ENCODE measurements at places on chromosomes 3 and 15. TPM values are rescaled to one million over a fixed set of nuclear protein-coding genes. Genes with fewer than 3 reads are reported as not detected.

DNA sequence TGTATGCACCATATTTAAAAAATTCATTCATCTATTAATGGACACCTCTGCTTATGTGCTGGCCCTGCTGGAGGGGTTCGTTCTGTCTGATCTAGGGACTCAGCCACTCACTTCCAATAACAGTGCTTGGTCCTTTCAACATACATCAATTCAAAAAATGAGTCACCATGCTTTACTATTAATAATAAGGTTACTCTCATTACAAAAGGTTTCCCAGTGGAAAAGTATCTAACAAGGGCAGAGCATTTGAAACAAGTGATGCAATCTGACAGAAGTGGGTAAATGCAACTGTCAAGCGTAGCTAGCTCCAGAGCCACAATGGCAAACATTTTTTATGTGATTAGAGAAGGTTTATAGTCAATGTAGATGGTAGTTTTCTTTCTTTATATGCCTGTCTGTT lies 67.9 kb upstream of the TNIK start:
- H3K4me1 ChIP-seq: no peaks in the 10 kb centered on the region
- no peak overlapping the region for H3K4me3 ChIP-seq
- H3K27me3 ChIP-seq: no peaks in the 10 kb centered on the region
- no peak overlapping the region for H3K27ac ChIP-seq
- H3K36me3 ChIP-seq: no peaks in the 10 kb centered on the region

ZBTB20 gene
- 4.7 TPM for total RNA-seq

- no peaks in the 10 kb centered on the region for H3K27me3 ChIP-seq
- no peak for DNase-seq
- H3K4me3 ChIP-seq: no peak overlapping the region
- H3K36me3 ChIP-seq: peaks cover 5% of the 10 kb centered on the region
Observed at GRCh38 chr3:11498646-11499045, 145.1 kb downstream of the VGLL4 start.

HACD2 gene
- total RNA-seq: 25.9 TPM

DNA sequence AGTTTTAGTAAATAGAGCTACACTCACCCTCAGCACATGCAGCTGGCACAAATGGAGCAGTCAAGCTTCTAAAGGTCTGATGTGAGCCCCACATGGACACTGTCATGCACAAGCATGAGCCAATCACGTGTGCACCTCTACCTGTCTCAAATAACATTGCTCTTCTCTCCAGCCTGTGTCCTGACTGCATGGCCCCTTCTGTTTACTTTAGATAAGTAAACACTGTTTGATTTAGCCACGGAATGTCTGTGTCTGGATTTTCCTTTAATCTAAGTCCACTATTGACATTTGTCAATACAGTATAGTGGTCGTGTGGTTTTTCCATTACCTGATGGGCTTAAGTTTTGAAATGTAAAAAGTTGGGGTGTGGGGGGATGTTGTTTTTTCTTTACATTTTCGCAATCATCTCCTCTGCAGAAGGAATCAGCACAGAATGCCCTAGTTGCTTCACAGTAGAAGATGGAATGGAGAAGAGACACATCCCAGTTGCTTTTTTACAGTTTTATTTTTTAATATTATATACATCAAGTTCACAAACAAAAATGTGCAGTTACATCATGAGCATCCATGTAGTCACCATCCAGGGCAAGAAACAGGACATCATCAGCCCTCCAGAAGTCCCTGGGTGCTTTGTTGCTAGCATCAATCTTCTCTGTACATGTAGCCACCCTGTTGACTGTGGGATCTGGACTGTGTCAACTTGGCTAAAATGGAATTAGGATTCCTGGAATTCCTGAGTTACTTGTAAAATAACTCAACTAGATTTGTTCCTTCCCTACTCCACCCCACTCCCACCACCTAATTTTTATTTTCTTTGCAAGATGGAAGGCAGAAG lies 146.1 kb downstream of the UACA start:
- H3K4me1 ChIP-seq: no peaks in the 10 kb centered on the region
- no peak overlapping the region for H3K27ac ChIP-seq
- H3K36me3 ChIP-seq: no peaks in the 10 kb centered on the region
- H3K4me3 ChIP-seq: no peak overlapping the region
- DNase-seq: no peak

TMEM158 gene
- not detected for total RNA-seq

DNA sequence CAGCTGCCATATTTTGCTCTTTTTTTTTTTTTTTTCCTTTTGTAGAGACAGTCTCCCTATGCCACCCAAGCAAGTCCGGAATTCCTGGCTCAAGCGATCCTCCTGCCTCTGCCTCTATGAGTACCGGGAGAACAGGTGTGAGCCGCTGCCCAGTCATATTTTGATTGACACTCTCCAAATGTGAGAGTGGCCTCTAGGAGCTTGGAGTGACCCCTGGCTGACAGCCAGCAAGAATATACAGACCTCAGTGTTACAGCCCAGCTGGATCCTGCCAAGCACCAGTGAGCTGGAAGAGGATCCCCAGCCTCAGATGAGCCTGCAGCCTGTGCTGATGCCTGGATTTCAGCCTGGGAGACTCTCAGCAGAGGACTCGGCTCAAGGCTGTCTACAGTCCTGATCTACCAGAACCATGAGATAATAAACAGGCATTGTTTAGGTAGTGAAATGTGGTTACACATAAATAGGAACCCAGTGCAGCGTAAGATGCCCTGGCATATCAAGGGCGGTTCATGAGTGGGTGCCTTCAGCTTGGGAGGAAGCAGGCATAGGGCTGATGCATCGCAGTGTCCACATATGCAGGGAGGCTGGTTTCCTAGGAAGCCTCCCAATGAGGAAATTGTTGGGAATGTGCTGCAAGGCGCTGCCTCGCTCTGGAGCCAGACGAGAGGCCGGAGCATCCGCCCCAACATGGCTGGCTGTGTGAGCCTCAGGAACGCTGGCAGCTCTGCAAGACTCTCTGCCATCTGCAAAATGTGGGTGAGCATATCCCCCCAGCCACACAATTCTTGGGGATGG lies 38.9 kb upstream of the ATP10A start:
- no peak overlapping the region for H3K4me3 ChIP-seq
- no peak overlapping the region for H3K27ac ChIP-seq
- peaks cover 16% of the 10 kb centered on the region for H3K4me1 ChIP-seq
- no peaks in the 10 kb centered on the region for H3K27me3 ChIP-seq
- DNase-seq: no peak

EHHADH gene
- total RNA-seq: 3.5 TPM
